HepG2 (cell line): ENCODE measurements at places on chromosomes 5 and 9. TPM values are rescaled to one million over a fixed set of nuclear protein-coding genes. Genes with fewer than 3 reads are reported as not detected.

The CYLC2 gene
- not detected in 2 replicates for total RNA-seq

The EIF4E1B gene
- total RNA-seq, result not detected in 2 replicates

The PALM2AKAP2 gene
- 1.5 and 1.8 TPM in 2 replicates for total RNA-seq

The STK32A gene
- not detected in 2 replicates for total RNA-seq

The FAM221B gene
- not detected in 2 replicates for total RNA-seq

The ZDHHC11B gene
- total RNA-seq, result 0.11 TPM in 1 of 2 replicates, not detected in the other

GRCh38 chr5:76601470-76601869, 21.7 kb downstream of the F2RL2 start:
- DNase-seq, result peak; percentile 52
- H3K36me3 ChIP-seq, result peaks cover 52% of the 10 kb centered on the region
- H3K4me3 ChIP-seq, result no peak overlapping the region
- H3K27ac ChIP-seq, result no peak overlapping the region
- no peaks in the 10 kb centered on the region for H3K27me3 ChIP-seq
- H3K4me1 ChIP-seq, result no peaks in the 10 kb centered on the region

DNA sequence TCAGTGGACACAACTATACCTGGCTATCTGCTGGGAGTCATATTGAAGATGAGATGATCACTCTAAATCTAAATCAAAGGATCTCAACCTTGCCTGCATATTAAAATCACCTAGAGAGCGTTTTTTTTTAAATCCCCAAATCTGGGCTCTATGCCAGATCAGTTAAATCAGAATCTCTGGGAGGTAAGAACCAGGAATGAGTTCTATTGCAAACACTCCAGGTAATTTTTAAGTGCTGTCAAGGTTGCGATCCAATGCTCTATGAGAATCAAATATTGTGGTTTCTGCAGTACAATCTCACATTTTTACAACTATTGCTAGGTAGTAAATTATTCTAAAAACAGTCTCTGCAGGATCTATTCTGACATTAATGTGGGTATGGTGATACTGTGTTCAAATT, 202.3 kb upstream of the OR13F1 start:
- no peaks in the 10 kb centered on the region for H3K4me1 ChIP-seq
- H3K4me3 ChIP-seq, result no peak overlapping the region
- no peaks in the 10 kb centered on the region for H3K36me3 ChIP-seq
- no peaks in the 10 kb centered on the region for H3K27me3 ChIP-seq

DNA sequence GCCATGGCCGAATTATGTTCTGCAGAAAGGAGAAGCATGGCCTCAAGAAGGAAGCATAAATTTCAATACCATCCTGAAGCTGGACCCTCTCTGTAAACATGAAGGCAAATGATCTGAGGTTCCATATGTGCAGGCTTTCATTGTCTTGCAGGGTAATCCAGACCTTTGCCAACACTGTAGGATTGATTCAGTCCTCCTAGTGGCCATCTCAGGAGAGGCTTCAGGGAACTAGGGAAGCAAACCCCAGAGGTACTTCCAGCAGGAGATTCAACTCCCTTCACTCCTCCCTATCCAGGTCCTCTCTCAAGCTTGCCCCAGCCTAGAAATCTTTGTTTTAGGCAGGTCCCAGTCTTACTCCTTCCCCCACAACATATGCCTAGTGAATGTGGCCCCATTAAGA, 99.3 kb upstream of the HCN1 start:
- DNase-seq, result no peak
- no peaks in the 10 kb centered on the region for H3K27me3 ChIP-seq
- no peaks in the 10 kb centered on the region for H3K36me3 ChIP-seq
- no peak overlapping the region for H3K27ac ChIP-seq

GRCh38 chr5:180470966-180471582, 23.1 kb upstream of the CNOT6 start:
- H3K27ac ChIP-seq, result no peak overlapping the region
- H3K4me3 ChIP-seq, result no peak overlapping the region
- DNase-seq, result peak; percentile 25
- peaks cover 31% of the 10 kb centered on the region; the same call in 2 of the 3 replicates for H3K27me3 ChIP-seq
- H3K4me1 ChIP-seq, result peaks cover 13% of the 10 kb centered on the region
- H3K36me3 ChIP-seq, result no peaks in the 10 kb centered on the region

- peaks cover 6% of the 10 kb centered on the region for H3K4me1 ChIP-seq
- no peak overlapping the region for H3K27ac ChIP-seq
- H3K36me3 ChIP-seq, result peaks cover 11% of the 10 kb centered on the region
- H3K4me3 ChIP-seq, result no peak overlapping the region
These were observed 26.8 kb downstream of the JADE2 start for GRCh38 chr5:134552301-134552700.

DNA sequence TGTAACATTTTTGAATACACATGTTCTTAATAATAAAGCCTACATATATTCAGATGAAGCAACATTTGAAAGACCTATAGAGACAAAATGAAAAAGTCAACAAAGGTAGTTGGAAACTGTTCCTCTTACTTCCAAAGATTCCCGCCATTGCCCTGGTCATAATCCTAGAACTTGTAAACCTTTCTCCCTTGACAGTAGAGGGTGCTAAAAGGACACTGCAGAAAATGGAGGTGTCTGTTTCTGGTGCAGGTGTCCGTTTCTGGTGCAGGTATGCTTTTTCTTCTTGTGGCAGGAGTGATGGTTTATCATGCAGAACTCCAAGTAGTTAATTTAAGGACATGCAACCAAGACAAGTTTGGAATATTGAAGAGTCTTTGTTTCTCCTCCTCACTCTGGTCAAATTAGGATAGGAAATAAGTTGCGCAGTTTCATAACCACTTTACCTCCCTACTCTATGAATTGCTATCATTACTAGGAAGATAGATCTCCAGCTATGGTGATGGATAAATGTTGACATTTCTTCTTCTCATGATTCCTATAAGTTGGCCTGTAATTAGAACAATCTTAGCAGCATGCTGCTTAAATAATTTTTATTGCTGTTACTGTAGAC, 56.0 kb upstream of the FAM174A start:
- no peak overlapping the region for H3K4me3 ChIP-seq
- no peaks in the 10 kb centered on the region for H3K27me3 ChIP-seq
- H3K4me1 ChIP-seq, result no peaks in the 10 kb centered on the region
- DNase-seq, result peak; percentile 45
- no peak overlapping the region for H3K27ac ChIP-seq

GRCh38 chr5:179734536-179735164, 2.0 kb downstream of the MAML1 start:
- H3K27me3 ChIP-seq, result no peaks in the 10 kb centered on the region
- H3K36me3 ChIP-seq, result peaks cover 4% of the 10 kb centered on the region
- peaks cover 51% of the 10 kb centered on the region for H3K4me1 ChIP-seq
- H3K27ac ChIP-seq, result no peak overlapping the region

DNA sequence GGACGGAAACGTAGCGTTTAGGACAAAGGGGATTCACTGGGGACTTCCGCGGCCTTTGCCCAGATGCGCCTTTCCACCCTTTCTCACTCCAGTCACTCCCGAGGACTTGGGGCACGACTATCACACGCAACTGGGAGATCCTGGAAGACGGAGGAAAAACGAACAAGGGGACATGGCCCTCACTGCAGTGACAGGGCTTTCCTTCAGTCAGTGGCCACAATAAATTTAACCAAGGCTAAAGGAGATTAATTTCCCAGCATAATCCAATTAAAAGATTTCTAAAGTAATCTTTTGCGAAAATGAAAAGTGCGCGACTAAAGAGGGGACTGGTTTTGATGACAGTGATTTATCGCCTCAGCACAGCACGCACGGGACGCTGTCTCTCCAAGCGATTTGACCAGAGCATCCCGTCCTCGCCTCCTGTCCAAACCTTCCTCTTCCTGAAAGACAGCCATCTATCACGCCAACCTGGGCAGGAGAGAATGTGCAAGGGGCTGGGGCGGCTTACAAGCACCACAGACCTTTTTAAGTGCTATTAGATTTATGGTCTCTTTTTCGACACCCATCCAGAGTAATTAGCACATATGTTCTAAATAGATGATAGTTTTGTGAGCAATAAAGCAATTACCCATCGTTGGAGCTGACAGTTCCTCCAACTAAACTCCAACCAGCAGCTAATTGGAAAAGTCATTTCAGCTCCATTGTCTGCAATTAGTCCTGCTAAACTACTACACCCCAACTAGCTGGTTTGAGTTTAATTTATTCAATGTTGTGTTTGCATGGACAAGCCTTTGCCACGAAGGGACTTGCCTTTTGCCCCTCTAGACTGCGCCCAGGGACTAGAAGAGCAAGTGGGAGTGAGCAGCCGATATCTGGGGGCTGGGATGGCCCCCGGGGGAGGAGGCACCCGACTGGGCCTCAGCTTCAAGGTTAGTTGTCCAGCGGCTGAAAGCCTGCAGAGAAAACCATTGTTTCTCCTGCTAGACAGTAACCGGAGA, 7.4 kb downstream of the NR2F1-AS1 start:
- H3K27ac ChIP-seq, result no peak overlapping the region
- no peaks in the 10 kb centered on the region for H3K36me3 ChIP-seq
- DNase-seq, result no peak
- peaks cover 8% of the 10 kb centered on the region; the same call in 1 of the 2 replicates for H3K27me3 ChIP-seq
- H3K4me3 ChIP-seq, result no peak overlapping the region

- no peak for DNase-seq
- no peak overlapping the region for H3K4me3 ChIP-seq
- no peak overlapping the region for H3K27ac ChIP-seq
- no peaks in the 10 kb centered on the region for H3K36me3 ChIP-seq
These were observed 24.9 kb upstream of the CCDC112 start for GRCh38 chr5:115321309-115321708.

DNA sequence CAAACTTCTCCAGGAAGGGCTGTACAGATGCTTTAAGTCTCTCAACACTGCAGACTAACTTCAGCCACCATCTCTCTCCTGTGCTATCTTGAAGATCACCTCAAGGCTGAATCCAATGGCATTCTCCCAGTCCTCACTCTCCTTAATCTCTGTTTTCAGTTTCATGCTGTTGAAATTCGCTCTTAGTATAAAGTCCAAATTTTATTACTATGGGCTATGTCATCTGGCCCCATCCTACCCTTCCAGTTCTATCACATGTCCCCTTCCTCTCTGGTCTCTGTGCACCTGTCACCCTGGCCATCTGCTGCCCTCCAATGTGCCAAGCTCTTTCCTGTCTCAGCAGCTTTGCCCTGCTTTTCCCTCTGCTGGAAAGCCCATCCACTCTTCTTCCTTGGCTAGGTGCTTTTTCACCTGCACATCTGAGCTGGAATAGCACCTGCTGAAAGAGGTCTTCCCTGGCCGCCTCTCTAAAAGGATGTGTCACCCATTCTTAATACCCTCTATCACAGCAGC, 284.7 kb upstream of the MAP3K1 start:
- H3K4me3 ChIP-seq, result no peak overlapping the region
- no peaks in the 10 kb centered on the region for H3K36me3 ChIP-seq
- DNase-seq, result no peak
- H3K27ac ChIP-seq, result no peak overlapping the region
- H3K27me3 ChIP-seq, result no peaks in the 10 kb centered on the region
- peaks cover 33% of the 10 kb centered on the region for H3K4me1 ChIP-seq

- no peaks in the 10 kb centered on the region for H3K27me3 ChIP-seq
- no peaks in the 10 kb centered on the region for H3K36me3 ChIP-seq
- peak; percentile 77 for DNase-seq
- peaks cover 98% of the 10 kb centered on the region for H3K4me1 ChIP-seq
These were observed 18.1 kb downstream of the PRRC2B start for GRCh38 chr9:131411719-131412681.

GRCh38 chr5:7663808-7664207, 187.1 kb downstream of the CFAP90 start:
- DNase-seq, result no peak
- H3K4me3 ChIP-seq, result no peak overlapping the region
- H3K4me1 ChIP-seq, result no peaks in the 10 kb centered on the region
- H3K36me3 ChIP-seq, result no peaks in the 10 kb centered on the region
- H3K27me3 ChIP-seq, result no peaks in the 10 kb centered on the region

GRCh38 chr5:175047048-175047447, 322.7 kb downstream of the MSX2 start:
- H3K36me3 ChIP-seq, result no peaks in the 10 kb centered on the region
- H3K27me3 ChIP-seq, result no peaks in the 10 kb centered on the region
- no peaks in the 10 kb centered on the region for H3K4me1 ChIP-seq
- no peak overlapping the region for H3K4me3 ChIP-seq
- no peak overlapping the region for H3K27ac ChIP-seq

DNA sequence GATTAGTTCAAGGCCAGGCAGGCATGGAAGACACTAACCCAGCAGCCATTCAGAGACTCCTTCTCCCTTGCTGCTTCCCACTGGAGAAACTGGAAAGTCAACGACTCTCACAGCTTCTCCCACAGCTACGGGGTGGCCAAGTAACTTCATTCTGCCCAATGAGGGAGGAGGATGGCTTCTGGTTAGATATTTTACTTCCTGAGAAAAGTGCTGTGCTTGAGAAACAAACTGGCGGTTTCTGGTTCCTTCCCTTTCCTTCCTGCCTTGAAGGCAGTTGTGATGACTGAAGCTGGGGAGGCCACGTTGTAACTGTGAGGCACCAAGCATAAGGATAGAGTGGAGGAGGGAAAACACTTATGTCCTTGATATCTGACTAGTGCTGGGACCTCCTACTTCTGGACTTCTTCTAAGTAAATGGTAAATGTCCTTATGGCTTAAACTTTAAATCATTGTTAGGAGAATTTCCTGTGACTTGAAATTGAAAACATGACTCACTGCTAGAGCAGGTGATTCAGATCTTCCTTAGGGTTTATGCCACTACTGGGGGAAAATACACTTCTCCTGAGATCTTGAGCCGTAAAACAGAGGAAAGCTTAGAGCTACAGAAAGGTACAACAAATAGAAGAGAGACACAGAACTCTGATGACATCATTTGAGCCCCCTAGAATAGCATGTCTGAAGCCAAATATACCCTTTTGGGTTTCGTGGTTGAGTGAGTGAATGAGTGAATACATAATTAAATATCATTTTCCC, 3.1 kb upstream of the GNPDA1 start:
- no peak for DNase-seq
- H3K27ac ChIP-seq, result no peak overlapping the region
- no peaks in the 10 kb centered on the region for H3K36me3 ChIP-seq
- no peak overlapping the region for H3K4me3 ChIP-seq

DNA sequence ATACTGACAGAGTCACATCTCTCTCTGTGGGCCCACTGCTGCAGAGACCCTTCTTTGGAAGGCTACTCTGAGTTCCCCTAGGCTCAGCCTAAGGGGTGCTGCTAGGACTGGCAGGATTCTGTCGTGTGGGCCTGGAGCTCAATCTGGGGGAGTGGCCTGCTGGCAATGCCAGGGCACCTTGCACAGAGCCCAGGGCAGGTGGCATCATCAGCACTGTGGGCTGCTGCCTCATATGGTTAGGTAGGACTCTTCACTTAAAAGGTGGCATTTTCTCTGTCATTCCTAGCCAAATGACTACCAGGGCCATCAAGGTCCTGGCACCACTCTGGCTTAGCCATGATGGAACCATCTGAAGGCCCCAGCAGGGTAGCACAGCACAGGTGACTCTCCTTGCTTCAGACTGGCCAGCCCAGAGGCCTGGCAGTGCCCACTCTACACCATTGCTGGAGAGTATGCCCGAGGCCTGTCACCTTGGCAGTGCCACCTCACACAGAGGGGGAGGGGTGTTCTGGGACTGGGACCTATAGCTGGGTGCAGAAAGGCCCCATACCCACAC, 21.9 kb downstream of the PITX1 start:
- peaks cover 14% of the 10 kb centered on the region for H3K4me1 ChIP-seq
- no peak for DNase-seq
- H3K36me3 ChIP-seq, result no peaks in the 10 kb centered on the region
- H3K27ac ChIP-seq, result no peak overlapping the region

GRCh38 chr9:76153902-76154629, 240.2 kb downstream of the RFK start:
- no peak overlapping the region for H3K27ac ChIP-seq
- no peaks in the 10 kb centered on the region for H3K4me1 ChIP-seq
- H3K4me3 ChIP-seq, result no peak overlapping the region
- H3K27me3 ChIP-seq, result no peaks in the 10 kb centered on the region
- no peaks in the 10 kb centered on the region for H3K36me3 ChIP-seq
